ENCODE measurements at places on chromosomes 1 and 21.

DNA sequence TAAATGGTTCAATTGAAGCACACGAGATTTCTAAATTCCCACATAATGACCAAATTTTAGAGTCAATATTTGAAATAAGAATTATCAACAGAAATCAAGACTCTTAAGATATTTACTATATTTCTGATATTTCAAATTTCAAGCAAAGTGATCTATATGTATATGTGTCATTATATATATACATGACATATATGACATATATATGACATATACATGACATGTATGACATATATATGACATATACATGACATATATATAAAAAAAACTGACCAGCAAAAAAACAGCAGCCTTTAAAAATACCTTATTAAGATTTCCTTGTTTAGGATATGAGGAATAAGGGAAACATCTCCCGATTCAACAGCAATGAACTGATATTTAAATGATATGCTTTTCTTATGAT, 266.2 kb downstream of the FAF1 start:
- no peak for DNase-seq

DNA sequence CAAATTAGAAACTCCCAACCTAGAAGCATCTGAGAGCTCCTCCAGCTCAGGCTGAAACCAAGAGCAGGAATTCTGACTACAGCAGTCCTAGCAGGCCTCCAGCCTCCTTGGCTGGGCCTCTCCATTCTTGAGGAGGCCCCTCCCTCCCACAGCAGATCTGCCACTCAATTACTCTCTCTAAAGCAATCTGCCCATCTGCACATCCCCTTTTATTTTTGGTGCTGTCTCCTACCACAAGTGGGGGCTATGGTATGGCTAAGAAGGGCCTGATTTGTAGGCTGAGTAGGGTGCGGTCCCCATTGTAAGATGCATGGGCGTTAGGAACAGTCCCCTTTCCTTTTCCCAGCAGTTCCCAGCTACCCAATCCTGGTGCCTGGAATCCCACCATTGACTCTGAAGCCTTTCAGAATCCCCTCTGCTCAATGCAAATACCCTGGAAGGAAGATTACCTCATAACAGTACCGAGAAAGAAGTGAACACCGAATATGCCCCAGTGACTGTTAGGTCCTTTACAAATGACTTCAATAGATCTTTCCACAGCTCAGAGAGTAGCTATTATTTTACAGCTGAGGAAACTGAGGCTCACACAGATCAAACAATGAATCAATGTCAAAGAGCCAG, 11.6 kb upstream of the TTC39A start:
- no peak for DNase-seq

DNA sequence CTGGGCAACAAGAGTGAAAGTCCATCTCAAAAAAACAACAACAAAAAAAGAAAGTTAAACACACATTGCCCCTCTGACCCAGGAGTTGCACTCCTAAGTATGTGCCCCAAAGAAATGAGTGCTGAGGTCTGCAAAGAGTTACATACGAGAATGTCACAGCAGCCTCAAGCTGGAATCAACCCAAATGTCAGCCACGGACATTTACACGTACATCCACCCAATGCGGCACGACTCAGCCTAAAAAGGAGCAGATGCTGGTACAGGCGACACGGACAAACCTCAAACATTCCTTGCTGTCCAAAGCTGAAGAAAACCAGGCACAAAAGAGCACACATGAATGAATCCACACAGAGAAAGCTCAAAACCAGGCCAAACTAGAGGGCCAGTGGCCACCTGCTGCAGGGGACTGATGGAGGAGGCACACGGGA, 46.8 kb upstream of the ECE1 start:
- DNase-seq = no peak

DNA sequence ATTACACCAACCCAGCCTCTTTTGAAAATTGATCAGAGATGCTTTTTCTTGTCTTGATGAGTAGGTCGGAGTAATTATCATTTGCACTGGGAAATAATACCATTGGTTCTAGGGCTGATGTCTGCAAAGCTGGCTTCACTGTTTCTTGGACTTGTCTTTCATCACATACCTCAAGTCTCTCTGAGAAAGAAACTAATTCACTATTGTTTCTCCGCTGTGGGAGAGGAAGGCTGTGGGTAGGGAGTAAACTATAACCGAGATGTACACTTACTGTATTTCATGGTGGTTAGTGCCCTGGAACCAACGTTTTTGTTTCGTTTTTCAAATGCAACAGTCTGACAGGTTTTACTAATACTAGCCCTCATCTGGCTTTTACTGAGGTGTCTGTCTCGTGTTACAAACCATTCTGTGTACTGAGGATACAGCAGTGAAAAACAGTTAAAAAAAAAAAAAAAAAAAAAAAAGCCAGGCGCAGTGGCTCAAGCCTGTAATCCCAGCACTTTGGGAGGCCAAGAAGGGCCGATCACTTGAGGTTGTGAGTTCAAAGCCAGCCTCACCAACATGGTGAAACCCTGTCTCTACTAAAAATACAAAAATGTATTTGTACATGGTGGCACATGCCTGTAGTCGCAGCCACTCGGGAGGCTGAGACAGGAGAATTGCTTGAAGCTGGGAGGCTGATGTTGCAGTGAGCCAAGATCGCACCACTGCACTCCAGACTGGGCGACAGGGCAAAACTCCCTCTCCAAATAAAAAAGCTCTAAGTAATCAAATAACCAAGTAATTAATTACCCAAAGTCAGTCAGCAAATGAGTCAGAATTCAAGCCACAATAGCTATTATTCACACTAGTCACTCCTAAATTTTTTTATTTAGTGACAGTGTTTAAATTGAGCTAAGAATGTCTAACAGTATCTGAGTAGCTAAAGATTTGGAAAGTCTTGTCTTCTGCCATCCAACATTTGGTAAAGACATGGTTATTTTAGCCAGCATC, 23.3 kb downstream of the TOMM20 start:
- DNase-seq = no peak

GRCh38 chr1:40915581-40915980, 53.4 kb upstream of the CITED4 start:
- no peak for DNase-seq

GRCh38 chr1:37410815-37411214, 63.6 kb upstream of the ZC3H12A start:
- DNase-seq = peak; percentile 80

DNA sequence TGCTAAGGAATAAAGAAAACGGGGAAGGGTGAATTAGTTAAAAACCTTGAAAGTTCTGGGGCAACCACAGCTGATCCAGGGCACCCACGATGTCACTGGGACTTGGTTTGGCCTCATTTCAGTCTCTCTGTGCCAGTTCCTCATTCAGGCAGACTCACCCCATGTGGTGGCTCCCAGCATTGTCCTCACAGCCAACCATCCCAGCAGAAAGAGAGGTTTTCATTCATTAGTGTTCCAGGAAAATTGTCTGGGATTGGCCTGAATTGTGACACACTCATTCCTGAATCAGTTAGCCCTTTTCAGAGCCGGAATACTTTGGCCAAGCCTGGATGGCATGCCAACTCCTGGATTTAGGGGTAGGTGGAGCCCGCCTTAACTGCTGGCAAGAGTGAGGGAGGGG, 367.7 kb downstream of the PRDM2 start:
- DNase-seq = no peak

GRCh38 chr1:17780916-17781315, 25.8 kb downstream of the ACTL8 start:
- DNase-seq = no peak

DNA sequence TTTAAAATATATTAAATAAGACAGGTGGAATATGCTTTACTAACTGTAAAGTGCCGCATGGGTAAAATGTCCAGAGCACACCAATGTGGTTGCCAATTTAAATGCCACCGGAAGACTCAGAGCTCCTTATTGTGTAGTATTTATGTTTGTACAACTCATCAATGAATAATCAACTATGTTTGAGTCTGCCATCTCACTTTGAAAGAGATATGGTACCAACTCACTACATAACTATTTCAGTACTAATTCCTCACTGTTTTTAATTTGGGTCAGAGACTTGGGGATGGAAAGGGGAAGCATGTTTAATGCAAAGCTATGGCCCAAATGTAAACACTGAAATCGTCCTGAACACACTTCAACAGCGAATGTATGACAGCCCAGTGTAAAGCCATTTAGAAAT, 144.8 kb downstream of the NR5A2 start:
- no peak for DNase-seq

GRCh38 chr1:94602316-94602715, 60.8 kb upstream of the F3 start:
- DNase-seq = no peak

DNA sequence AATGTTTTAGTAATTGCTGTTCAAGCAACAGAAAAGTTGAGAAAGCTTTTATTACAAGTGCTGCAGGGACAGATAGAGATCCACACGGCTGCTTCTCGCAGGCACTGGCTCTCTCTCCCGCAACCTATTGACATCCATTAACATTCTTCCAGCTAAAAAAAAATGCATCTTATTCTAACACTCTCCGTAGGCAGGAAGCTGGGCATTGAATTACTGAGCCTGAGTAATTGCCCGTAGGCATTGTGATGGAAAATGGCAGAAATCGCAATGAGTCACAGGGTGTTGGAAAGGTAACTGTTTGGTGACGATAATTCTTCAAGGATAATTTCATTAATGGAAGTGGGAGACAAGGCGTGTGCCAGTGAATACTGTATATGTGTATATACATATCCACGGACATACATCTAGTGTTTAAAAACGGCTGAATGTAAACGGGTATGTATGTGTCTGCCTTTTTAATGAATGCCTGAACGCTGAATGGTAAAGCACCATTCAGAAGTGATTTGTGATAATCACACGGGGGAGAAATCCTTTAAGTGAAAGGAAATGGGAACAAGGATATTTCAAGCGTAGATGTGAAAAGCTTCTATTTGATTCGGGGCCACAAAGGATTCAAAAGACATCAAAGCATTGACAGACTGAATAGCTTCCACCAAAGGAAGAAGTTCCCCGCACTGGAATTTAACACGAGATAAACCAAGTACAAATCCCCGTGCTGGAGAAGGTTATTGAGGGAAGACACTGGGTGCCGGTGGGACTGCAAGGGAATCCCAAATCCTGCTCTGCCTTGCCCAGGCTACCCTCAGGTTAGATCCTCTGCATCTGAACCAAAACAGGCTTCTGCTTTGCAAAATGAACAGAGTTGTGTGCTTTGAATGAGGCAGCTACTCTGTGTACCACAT, 567.2 kb downstream of the NPHP4 start:
- no peak for DNase-seq

DNA sequence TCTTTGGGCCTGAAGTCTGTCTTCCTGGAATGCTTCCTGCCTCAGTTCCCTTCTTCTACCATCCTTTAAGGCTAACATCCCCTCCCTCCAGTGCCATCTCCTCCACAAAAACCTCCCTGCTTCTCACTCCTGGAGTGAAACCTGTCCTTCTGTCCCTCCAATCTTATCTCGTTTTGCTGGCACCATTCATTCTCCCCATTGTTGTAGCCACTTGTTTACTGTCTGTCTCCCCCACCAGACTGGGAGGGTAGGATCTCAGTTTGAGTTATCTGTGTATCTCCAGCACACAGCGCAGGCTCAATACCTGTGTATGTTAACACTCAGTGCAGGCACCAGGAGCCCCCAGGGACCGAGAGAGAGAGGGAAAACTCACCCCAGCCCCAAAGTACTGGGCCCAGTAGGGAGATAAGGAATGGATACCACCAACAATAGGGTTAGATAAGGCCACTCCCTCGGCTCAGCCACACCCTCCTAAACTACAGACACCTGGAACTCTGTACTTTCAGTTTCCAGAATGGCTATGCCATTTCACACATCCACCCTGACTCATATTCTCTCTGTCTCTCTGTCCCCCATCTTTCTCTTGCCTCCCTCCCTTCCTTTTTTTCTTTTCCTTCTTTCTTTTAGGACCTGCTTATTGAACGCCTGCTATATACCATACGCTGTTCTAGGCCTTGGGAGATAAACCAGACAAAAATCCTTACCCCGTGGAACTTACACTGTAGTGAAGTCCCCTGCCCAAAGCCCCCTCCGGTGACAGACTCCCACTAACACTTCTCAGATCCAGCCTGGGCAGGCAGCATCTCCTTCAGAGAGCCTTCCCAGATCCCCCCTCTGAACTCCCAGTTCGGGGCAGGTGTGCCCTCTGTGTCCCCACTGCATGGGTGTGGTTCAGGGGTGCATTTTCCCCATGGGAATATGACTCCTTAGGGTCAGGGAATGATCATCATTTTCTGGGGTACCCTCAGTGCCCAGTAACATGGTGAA, 3.3 kb upstream of the SSBP3 start:
- DNase-seq = no peak
